ENCODE measurements at places on chromosomes 7 and 10. TPM values are rescaled to one million over a fixed set of nuclear protein-coding genes. Genes with fewer than 3 reads are reported as not detected.
A peak's percentile ranks its signal among the peaks of the same experiment; 100 is the strongest.

GRCh38 chr7:79361214-79361613 is 92.3 kb downstream of the MAGI2 start:
- DNase-seq: no peak

DNA sequence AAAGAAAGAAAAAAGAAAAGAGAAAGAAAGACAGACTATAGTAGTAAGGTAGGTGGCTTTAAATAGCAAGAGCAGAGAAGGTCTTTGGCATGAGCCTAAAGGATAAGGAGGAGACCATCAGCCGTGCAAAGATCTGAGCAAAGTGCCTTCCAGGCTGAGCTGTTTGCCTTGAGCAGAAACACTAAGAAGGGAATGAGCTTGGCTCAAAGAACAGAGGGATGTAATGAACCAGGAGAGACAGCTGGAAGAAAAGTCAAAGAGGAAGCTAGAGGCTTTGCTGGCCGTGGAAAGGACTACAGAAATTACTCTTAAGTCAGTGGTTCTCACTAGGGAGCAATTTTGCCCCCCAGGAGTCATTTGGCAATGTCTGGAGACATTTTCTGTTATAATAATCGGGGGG is 228.6 kb downstream of the FGFR2 start:
- no peak for DNase-seq

DNA sequence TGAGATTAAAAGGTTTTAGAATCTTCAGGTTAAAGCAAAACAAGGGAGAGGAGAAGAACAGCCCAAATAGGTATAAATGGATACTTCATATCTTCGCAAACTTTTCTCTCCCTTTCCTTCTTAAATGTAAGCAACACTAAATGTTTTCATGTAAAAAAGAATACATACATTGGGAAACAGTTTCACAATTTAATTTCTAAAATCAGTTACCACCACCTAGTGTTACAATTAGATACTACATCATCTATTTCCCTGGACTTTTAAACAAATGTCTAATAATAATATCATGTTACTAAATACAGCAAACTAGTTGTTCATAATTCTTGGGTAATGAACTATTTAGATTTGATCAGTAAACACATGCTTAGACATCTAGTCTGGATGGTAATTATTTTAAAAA is 35.8 kb downstream of the MINDY3 start:
- DNase-seq: peak; percentile 66

GRCh38 chr7:74070619-74070921 is 13.0 kb upstream of the LIMK1 start:
- no peak for DNase-seq

HOXA9 gene
- not detected for total RNA-seq

LLCFC1 gene
- not detected for total RNA-seq
